GM06990 (cell line): ENCODE measurements at places on chromosomes 5 and 9.

DNA sequence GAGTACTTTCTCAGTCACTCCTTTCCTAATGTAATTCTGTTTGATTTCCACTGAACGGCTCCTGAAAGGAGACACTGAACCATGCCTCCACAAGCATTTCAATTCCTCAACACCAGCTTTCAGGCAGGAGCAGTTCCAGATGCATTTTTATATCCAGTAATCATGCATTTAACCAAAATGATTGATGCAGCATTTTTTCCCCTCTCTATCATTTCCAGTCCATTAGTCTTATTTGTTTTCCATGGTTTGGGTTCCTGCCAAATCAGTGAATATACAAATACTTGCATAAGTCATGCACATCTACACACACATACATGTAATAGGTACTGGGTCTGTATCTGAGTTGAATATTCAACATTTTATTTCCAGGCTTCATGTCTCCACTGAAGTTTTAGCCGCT is 122.7 kb downstream of the GRIA1 start:
- DNase-seq: no peak

DNA sequence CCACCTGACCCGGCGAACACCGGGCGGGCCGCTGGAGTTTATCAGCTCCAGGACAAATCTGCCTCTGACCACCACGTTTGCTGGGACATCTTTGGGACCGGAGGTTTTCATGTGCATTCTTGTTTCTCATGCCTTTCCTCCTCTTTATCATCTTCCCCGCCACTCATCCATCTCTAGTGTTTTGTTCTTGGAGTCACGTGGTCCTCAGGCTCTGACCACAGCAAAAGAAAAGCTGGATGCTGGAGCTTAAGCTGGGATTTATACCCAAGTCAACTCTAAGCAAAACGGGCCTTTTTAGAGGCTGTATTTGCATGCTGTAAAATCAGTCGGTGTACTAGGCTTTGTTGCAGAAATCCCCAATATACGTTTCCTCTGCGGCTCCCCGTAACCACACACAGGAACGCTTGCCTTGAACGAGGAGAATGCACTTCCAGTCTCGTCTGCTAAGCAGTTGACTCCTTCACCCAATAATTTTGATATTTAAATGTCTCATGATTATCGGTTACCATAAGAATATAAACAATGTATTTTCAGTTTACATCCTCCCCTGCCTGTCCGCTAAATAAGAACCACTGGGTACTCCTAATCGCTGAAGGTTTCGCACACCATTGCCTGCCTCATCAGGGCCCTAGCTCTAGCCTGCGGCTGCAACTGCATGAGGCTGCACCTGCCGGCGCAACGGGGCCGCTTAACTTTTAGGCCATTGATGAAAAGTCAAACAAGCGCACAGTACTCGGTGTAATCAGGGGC is 560 bp upstream of the NDUFS6 start:
- DNase-seq: no peak

DNA sequence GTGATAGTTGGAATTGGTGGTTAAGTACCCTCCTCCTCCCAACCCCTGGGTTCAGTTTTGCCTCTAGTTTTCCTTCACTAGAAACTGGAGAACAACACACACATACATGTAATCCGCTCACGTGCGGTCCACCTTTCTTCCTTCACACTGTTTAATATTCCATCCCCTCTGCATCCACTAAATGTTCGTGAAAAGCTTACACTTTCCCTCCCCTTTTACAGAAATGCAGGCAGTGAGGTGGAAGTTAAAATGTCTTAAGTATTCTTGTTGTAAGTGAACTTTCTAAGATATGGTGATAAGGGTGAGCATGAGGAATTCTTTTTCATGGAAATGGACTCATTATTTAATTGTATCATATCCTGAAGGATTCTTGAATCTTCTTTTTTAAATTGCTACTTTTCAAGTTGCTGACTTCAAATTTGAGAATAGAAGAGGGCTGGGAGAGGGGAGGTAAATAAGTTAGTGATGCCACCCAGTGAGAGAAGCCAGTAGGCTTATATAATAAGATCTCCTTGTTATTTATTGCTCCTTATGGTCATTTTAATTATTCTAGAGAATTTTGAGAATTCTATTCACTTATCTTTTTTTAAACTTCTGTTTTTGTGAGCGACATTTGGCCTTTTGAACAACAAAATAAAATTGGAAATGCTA is 90.2 kb downstream of the TLE4 start:
- no peak for DNase-seq

DNA sequence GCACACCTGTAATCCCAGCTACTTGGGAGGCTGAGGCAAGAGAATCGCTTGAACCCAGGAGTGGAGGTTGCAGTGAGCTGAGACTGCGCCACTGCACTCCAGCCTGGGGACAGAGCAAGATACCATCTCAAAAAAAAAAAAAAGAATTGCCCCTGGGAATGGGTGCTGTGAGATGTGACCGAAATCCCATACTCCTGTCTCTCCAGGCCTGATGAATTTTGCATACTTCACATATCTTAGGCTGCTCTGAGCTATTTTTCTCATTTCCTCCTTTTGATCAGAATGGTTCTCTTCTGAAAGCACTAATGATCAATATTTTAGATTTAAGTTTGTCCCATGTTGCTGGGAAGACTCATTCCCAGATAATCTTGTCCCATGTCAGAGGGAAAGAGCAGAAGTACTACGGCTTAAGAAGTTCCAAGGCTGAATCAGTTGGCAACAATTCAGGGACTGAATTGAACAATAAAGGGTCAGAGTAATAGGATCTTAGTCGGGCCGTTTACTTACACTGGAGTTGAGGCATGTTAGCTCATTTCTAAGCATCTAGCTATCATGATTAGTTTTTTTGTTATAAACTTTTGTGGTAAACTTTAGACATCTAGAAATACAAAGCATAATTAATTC is 44.2 kb upstream of the TENT2 start:
- no peak for DNase-seq

GRCh38 chr9:93354451-93354850 is 97.0 kb upstream of the FAM120A start:
- DNase-seq: no peak

- DNase-seq: no peak
These were observed 133.2 kb upstream of the LHFPL2 start for GRCh38 chr5:78781611-78782286.

- DNase-seq: no peak
These were observed 91.4 kb downstream of the C9orf152 start for GRCh38 chr9:110116543-110116885.

GRCh38 chr5:180591311-180591887 is at the start of gene SCGB3A1:
TSS of gene SCGB3A1 (minus strand) at chr5:180591499. CDS start at chr5:180591462, 37 bp downstream.
- no peak for DNase-seq
